ENCODE measurements at places on chromosomes 6 and 20.
A peak's percentile ranks its signal among the peaks of the same experiment; 100 is the strongest.

GRCh38 chr20:25280051-25280573, 32.2 kb downstream of the PYGB start:
- no peak for DNase-seq

DNA sequence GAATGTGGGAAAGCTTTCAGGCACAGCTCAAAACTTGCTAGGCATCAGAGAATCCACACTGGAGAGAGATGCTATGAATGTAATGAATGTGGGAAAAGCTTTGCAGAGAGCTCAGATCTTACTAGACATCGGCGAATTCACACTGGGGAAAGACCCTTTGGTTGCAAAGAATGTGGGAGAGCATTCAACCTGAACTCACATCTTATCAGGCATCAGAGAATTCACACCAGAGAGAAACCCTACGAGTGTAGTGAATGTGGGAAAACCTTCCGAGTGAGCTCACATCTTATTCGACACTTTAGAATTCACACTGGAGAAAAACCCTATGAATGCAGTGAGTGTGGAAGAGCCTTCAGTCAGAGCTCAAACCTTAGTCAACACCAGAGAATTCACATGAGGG, 8.7 kb downstream of the ZNF165 start:
- DNase-seq, result no peak

GRCh38 chr6:138307352-138307751, 70.4 kb upstream of the SMIM28 start:
- no peak for DNase-seq

DNA sequence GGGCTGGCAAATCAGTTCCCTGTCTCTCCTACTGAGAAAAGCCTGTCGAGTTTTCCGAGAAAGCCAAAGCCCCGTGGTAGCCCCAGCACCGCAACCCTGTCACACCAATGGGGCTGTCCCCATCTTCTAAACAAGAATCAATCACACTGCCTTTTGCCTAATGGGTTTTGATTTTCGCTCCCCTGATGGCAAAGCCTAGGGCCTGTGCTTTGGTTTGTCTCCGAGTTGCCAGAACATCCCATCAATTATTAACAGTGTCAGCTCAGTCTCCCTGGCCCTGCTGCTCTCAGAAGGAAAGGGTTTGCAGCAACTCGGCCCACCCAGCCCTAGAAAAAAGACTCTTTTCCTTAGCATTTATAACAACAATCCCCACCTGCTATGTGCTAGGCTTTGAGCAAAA, 4.2 kb downstream of the KCNB1 start:
- DNase-seq, result no peak

DNA sequence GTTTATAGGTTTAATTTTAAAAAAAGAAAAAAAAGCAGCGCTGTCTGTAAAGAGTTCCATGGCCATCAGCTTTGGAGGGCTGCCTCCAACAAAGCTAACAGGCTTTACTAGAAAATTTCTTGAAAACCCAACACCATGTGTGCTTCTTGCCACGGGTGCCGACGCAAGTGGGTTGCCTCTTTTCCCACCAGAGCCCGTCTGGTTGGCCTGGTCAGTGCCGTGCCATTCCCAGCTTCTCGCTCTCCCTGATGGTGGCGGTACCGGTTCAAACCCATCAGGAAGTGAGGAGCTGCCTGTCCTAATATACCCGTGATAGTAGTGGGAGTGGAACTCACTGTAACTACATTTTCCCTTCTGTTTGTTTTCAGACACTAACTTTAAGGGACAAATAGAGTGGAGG, 73.7 kb downstream of the CDH4 start:
- no peak for DNase-seq

GRCh38 chr6:12185081-12185673, 105.0 kb upstream of the EDN1 start:
- no peak for DNase-seq

DNA sequence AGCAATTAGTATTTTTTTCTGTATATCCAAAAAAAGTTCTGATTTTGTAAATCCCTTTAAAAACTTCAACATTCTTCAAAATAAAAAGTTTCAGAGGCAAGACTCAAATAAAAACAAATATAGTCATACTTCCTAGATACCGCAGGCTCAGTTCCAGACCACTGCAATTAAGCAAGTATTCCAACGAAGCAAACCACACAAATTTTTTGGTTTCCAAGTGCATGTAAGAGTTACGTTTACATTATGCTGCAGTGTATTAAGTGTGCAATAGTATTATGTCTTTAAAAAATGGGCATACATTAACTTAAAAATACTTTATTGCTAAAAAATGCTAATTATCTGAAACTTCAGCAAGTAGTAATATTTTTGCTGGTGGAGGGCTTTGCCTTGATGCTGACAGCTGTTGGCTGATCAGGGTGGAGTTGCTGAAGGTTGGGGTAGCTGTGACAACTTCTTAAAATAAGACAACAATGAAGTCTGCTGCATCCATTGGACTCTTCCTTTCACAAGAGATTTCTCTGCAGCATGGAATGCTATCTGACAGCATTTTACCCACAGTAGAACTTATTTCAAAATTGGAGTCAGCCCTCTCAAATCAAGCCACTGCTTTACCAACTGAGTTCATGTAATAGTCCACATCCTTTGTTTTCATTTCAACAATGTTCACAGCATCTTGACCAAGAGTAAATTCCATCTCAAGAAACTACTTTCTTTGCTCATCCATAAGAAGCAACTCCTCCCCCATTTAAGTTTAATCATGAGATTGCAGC, 46.0 kb downstream of the PHIP start:
- no peak for DNase-seq

DNA sequence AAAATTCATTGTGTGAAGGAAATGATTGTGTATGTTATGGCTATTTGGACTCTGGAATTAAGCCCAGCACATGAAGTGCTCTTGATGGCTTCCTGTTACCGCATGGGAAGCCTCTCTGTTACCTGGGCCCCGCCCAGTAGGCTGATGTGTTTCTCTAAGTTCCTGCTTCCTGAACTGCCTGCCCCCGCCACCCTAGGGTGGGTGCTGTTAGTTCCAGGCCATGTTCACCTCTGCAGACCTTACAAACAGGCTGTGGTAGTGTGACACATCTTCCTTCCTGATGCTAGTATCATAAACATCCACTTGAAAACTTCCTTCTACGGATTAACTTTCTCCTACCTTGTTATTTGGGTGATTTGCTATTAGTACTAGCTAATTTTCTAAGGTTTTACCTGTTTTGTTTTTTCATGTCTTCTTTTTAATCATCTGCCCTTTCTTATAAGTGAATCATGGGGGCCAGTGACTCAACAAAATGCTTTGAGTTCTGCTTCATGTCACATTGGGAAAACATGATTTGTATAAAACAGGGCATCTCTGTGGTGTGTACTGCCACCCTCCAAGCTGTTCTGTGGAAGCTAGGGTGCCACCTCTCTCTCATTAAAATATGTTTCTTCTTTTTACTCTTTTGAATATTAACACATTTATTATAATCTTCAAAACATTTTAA, 40.6 kb downstream of the SH3BGRL2 start:
- DNase-seq, result peak; percentile 69

DNA sequence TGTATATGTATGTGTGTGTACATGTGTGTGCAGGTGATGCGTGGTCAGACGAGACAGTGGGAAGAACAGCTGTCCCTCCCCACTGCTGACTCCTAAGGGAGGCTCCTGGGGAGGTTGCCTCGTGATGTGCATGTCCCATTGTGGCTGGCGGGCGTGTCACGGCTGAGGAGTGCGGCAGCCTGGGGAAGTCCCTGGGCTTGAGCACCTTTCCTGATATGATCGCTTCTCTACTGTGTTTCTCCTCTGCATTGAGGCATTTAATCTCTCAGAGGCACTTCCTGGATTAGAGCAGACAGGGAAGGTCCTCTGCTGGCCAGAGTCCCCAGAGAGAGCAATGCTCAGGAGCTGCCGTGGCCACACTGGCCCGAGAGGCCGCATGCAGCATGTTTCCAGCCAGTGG, 11.4 kb downstream of the NPBWR2 start:
- peak; percentile 32 for DNase-seq

GRCh38 chr6:129889580-129889979, 28.5 kb upstream of the TMEM244 start:
- DNase-seq, result peak; percentile 68

- DNase-seq, result no peak
Measured at GRCh38 chr6:164135511-164136132, 721.1 kb downstream of the QKI start.

DNA sequence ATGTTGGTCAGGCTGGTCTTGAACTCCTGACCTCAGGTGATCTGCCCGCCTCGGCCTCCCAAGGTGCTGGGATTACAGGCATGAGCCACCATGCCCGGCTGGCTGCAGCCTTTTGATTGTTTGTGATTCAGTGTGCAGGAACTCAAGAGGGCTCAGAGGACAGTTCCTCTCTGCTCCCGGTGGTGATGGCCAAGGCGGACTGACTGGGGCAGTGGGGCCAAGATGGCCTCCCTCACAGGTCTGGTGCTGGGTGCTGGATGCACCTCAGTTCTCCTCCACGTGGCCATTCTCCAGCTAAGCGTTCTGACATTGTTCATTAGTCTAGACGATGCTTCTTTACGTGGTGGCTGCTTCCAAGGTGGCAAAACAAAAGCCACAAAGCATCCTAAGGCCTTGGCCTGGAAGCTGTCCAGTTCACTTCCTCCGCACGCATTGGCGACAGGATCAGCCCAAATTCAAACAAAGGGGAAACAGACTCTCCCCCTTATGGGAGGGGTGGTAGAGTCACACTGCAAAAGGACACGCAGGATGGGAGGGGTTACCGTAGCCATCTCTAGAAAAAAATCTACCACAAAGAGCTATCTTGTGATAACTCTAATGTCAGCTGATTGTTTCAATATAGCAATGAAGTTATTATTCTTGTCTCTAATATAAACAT, 146.9 kb downstream of the FOXC1 start:
- no peak for DNase-seq

- peak; percentile 92 for DNase-seq
Measured at GRCh38 chr20:59010995-59011873, 4.2 kb upstream of the CTSZ start.

DNA sequence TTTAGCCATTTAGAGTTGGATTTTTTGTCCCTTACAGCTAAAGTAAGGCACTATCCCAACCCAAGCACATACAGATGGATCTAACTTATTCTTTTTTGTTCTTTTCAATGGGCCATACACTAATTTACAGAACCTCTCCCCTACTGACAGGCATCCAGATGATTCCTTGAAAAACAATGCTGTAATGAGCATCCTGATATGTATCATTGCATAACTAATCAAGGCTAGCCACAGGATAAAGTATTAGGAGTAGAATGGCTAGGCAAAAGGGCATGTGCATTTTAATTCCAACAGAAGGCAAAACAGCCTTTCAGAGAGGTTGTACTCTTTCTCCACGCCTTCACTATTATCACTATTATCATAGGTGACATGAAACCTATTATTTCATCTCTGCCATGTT, 54.1 kb downstream of the ELOVL5 start:
- no peak for DNase-seq

DNA sequence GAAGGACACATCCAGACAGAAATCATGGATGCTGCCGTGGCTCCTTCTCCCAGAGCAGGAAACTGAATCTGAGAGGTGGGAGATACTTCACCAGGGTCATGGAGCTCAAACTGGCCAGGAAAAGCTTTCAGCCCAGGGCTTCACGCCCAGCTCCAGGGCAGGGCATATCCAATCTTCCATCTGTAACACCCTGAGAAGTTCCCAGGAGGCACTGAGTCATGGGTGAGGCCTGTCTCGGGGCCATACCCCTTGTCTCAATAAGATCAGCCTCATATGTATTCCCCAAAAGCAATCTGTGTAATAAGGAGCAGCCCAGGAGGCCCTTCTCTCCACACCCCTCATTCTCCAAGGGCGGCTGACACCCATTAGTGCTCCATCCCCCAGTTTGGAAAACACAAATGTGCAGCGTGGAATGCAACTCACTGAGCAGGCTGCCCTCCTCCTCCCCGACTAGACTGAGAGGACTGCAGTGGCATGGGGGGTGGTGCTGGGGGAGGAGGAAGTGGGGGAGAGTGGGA, 439.3 kb upstream of the SULF2 start:
- DNase-seq, result no peak

Data from SW480 (cell line).